Stimulated activated CD8-positive, alpha-beta memory T cell treated with anti-CD3 and anti-CD28 coated beads, Interleukin-7, amount 100 ng/mL, for 1 hour (primary cell): ENCODE measurements at places on chromosomes 4 and X.
A peak's percentile ranks its signal among the peaks of the same experiment; 100 is the strongest.

DNA sequence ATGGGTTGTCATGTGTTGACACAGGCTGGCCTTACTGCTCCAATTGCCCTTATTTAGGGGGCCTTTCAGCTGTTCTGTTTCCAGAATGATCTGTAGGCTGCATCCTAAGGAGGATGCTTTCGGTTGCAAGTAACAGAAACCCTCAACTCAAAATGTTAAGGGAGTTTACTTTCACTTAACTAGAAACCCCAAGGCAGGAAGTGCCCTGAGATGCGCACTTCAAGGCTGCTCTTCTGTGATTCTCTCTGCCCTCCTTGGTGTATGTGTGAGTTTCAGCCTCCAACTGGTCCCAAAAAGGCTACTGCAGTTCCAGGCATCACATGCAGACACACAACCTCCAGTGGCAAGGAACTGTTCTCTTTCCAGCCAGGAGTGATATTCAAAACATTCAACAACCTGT lies 97.3 kb upstream of the ATP6AP2 start:
- DNase-seq: no peak

DNA sequence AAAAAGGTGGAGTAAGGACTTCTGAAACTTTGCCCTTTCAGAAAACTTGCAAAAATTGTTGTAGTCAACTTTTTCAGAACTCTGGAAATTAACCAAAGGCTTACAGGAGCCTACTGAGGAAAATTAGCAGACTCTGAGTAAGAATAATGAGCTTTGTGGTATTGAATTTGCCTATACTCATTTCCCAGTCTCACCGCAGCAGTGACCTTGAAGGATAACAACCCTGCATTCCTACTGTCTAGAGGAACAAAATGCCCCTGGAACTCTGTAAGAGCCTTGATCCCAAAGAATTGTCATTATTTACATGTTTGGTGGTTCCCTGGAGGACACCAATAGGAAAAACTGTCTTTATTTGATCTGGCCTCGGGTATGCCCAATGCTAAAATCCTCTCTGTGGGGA lies 57.9 kb downstream of the MND1 start:
- DNase-seq: no peak

DNA sequence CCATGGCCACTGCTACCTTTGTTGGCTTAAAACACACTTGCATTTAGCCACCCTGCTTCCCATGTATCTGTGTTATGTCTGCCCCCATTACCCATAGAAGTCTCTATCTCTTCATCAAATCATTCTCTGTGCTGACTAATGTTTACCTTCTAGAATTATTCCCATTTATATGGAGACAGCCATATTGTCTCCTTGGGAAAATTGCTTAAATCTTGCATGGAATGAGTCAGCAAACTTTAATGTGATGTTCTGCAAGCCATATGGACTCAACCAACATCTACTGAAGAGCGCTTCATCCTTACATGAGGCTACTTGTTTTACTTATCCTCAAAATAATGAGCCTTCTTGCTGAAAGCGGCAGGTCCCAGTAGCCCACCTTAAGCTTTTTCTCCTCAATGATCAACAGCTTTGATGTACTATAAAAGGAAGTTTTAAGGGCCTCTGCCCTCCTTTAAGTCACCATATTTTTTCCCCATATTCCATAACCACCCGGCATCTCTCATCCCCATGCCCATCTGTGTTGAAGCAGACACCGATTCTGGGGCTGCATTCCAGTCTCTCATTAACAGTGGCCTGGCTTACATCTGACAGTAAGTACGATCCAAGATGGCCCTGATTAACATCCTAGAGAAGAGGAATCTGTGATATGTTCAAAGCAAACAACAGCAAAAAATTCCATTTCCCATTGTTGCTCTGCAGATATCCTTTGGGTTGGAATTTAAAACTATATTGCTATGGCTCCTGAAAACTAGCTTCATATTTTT lies 130.4 kb downstream of the ARHGAP6 start:
- no peak for DNase-seq

DNA sequence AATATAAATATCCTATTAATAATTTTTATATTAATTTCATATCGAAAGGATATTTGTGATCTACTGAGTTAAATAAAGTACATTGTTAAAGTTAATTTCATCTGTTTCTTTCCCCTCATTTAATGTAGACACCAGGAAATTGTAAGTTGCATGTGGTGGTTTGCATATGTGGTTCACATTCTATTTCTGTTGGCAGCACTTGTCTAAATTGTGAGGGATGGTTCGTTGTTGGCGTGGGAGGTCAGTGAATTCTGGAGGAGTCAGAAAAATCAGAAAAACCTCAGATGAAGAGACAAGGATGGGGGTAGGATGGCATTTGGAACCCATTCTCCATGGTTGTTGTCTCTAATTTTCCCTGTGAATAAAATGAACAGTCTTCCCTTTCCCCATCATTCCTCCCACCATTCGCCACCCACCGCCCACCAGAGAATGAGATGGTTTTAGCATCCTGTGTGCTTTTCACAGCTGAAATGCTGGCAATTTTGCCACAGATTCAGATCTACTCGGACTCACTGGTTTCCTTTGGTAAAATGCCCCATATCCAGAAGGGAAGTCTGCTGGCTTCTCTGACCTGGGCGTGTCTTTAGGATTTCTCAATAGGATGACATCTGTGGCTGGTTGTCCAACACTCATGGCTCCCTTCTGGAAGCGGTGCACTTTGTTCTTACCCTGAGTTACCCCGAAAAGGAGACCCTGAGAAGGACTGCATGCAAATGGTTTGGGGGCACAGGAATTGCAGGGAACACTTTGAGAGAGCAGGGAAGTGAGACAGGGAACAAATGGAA lies 52.3 kb downstream of the LGI2 start:
- DNase-seq: no peak

DNA sequence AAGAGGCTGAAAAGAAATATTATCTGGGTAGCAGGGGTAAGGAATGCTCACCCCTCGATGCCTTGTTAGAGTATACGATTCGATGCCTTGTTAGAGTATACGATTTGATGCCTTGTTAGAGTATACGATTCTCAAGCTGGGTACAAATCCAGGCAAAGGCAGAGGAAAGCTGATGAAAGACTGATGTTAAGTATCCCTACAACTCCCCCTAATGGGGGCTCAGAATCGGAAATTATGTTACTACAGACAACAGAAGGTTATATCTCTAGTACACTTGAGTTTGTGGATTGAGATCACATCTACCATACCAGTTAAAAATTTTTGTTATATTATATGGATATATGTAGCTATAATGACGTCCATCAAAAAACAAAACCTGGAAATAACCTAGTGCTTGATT lies 4.8 kb downstream of the LRRC66 start:
- no peak for DNase-seq

- no peak for DNase-seq
Measured at GRCh38 chr4:30881985-30882384, 161.8 kb downstream of the PCDH7 start.

DNA sequence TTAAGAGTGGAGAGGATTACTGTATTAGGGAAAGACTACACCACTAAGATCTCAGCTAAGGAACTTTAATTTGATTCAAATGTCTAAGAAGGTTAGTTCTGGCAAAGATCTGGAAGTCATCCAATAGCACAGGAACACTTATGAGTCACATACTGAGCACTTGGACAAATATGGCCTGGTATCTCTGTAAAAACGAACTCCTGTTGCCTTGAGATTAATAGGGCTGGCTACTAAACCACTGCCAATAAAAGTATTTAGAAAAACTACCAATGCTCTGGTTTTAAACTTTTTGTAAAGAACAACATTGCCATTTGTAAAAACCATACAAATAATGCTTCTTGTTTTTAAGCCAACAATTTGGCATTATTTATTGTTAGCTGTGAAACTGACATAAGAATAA lies 70.5 kb downstream of the SEC24D start:
- DNase-seq: no peak

GRCh38 chr4:157886645-157887044 lies 286.2 kb downstream of the GASK1B start:
- DNase-seq: no peak

GRCh38 chr4:25797136-25797535 lies 65.7 kb downstream of the SEL1L3 start:
- no peak for DNase-seq

- peak; percentile 5 for DNase-seq
Measured at GRCh38 chrX:46325312-46325877, 219.8 kb downstream of the ZNF674 start.

DNA sequence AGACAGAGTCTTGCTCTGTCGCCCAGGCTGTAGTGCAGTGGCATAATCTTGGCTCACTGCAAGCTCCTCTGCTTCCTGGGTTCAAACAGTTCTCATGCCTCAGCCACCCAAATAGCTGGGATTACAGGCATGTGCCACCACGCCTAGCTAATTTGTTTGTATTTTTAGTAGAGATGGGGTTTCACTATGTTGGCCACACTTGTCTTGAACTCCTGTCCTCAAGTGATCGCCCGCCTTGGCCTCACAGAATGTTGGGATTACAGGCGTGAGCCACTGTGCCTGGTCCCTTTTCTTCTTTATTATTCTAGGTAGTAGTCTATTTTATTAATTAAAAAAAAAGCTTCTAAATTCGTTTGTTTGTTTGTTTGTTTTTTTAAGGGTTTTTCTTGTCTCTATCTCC lies 59.1 kb downstream of the SLAIN2 start:
- DNase-seq: no peak

GRCh38 chr4:33477715-33478114 lies 2757.5 kb downstream of the PCDH7 start:
- no peak for DNase-seq

- no peak for DNase-seq
Measured at GRCh38 chrX:49270249-49270921, 792 bp downstream of the PPP1R3F start.

DNA sequence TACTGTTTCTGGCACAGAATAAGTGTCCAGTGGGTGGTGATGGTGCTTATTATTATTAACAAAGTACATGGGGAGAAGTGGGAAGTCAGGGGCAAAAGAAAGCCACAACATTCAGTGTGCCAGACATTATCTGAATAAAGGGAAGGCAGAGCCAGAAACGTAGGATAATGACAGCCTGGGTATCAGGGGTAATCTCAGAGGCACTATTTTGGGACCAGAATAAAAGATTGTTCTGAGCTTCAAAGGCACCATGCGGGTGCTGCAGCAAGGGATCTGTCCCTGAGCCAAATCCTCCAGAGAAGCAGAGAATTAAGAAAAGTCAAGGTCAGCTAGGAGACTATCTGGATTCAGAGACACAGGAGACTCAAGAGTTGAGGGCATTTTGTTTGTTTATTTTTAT lies 328.8 kb upstream of the GATB start:
- DNase-seq: no peak

DNA sequence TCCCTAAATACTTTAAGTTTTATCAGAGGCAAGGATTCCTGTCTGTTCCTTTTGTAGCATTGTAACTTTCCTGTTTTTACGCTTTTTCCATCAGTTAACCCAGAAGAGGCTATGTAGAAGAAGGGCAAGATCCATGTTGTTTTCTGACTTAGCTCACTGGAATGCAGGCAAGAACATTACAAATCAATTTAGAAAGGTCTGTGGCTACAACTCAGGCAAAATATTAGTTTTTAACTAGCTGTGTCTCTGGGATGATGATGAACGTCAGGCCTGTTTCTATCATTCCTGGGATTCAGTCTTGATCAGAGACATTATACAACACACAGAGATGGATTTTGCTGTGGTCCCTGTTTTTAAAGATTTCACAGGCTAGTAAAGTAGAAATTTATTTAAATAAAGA lies 813.0 kb upstream of the POU3F4 start:
- no peak for DNase-seq

- DNase-seq: no peak
Measured at GRCh38 chrX:47217121-47217851, 1.2 kb upstream of the CDK16 start.

GRCh38 chr4:188660796-188661195 lies 521.6 kb downstream of the TRIML1 start:
- DNase-seq: no peak

DNA sequence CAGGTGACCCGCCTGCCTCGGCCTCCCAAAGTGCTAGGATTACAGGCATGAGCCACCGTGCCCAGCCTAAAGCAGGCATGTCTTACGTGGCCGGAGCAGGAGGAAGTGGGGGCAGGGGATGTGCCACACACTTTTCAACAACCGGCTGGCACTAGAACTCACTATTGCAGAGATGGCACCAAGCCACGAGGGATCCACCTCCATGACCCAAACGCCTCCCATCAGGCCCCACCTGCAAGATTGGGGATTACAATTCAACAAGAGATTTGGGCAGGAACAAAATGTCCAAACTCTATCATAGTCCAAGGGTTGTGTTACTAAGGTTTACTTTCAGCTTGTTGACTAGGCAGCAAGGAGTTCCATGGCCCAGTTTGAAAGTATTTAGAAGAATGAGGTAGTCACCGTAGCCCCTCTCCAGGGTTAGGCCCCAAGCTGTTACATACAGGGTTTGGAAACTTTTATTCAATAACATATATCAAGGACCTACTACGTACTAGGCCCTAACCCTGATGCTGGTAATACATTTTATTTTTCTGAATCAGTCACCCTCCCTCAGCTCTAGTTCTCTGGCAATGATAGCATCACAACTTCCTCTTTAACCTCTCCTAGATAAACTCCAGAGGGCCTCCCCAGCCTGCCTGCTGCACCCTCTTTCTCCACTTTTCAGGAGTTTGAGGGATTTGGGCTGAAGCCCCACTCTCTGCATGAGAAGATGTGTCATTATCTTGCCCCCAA lies 18.0 kb upstream of the TBC1D14 start:
- no peak for DNase-seq

- no peak for DNase-seq
Measured at GRCh38 chr4:125060376-125060775, 254.4 kb upstream of the FAT4 start.

GRCh38 chrX:16552546-16552945 lies 97.4 kb upstream of the S100G start:
- DNase-seq: no peak

DNA sequence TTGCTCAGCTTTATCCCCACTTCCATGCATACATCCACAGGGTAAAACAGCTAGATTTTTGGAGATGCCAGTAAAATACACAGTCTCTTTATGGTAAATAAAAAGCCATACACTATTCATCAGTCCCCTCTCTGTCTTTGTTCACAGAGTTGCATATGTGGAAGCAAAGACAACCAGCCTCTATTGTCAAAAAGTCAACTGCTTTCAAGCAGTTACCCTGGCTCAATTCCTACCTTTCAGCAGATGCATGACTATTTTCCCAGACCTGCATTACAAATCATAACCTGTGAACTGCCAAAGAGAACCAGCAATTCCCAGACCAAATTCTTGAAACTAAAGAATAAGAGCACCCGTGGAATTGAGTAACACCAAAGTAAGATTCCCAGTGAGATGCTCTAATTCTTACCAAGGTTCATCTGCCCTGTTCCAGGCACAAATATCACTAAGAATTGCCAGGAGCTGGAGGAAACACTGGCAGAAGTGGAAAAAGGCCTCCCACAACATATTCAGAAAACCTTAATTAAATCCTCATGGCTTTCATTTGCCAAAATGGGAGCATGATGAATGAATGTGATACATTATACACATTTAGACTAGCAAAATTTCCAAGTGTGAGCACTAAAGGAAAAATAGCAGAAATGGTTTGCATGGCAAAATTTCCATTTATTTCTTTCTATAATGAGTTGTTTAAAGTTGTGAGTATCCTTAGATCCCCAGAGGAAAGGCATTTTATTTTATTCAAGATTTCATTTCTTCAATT lies 391.2 kb upstream of the ADGRL3 start:
- no peak for DNase-seq

- DNase-seq: peak; percentile 55
Measured at GRCh38 chrX:12949927-12950656, 24.8 kb upstream of the TMSB4X start.

GRCh38 chrX:18753631-18754030 lies 46.2 kb downstream of the PPEF1 start:
- DNase-seq: no peak

GRCh38 chr4:60847614-60848013 lies 352.5 kb upstream of the ADGRL3 start:
- DNase-seq: no peak

- DNase-seq: no peak
Measured at GRCh38 chr4:152919826-152920225, 16.3 kb upstream of the FHDC1 start.
